Forelimb muscle (tissue), 1 donor: ENCODE measurements at places on chromosomes 1 and 21.

- DNase-seq = no peak
These were observed 1181.9 kb upstream of the PRMT6 start for GRCh38 chr1:105874621-105875020.

DNA sequence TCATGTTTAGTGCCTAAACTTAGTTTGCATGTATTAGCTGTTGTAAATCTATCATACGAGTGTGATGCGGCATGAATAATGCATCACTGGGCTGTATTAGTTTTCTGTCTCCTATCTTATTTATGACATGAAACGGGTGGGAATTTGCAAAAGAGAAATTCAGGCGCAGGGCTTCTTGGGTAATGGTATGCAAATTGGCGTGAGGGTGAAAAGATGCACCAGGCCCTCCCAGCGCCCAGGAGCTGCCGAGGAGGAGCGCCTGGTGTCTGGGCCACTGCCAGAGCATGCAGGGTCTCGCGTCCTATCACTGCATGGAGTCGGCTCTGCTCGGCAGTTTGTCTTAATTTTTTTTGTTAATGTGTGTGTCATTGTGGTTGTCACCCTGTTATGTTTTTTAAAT is 82.9 kb upstream of the ACTL8 start:
- DNase-seq = no peak

DNA sequence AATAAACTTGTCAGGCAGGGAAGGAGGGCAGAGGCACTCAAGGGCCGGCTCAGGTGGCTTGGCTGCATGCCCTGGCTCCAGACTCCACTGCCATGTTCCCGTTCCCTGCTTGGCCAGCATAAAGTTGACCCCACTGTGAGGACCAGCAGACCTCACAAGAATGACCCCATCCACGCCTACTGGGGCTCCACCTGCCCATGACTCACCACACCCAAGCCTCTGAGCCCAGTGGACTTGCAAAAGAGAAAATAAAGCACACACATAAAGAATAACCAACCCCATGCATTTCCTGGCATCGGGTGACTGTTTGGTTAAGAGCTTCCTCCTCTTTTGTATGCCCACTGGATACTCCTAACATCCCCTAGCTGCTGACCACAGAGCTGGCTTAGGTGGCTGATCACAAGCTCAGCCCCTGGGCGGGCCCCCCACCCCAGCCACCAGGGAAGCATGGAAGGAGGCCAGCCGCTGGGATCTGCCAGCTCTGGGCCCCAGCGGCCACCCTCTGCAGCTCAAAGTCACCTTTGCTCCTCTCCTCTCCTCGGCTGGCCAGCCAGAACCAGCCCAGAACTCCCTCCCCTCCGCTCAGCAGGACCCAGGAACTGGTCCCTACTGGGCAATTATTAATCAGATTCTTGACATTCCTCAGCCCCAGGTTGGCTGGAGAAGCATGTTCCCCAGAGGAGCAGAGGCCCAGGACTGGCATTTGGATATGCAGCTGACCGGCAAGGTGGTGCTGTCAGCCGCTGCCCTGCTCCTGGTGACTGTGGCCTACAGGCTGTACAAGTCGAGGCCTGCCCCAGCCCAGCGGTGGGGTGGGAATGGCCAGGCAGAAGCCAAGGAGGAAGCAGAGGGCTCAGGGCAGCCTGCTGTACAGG is at the start of gene KLHDC7A:
Gene KLHDC7A, plus strand, starts transcription at position 616 of the 875 bp plus-strand sequence. Its CDS starts 52 bp downstream, at position 668.
- no peak for DNase-seq

- no peak for DNase-seq
These were observed 112.4 kb downstream of the DAB1 start for GRCh38 chr1:57311411-57311810.

DNA sequence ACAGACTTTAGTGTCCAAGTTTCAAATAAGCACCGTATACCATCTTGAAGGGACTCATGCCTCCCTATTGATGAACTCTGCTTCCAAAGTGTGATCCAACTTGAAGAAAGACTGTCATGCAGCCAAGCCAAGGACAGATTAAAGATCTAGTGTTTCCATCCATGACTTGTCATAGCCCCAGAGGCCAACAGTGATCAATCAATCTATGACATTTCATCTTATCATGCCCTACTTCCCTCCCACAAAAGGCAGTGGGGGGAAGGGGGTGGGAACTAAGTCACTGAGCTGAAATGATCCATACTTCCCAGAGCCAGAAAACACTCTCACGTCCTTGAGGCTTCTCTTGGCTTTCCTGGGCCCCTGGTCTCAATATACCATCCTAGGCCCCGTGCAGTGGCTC is 4.0 kb downstream of the SERPINC1 start:
- no peak for DNase-seq

DNA sequence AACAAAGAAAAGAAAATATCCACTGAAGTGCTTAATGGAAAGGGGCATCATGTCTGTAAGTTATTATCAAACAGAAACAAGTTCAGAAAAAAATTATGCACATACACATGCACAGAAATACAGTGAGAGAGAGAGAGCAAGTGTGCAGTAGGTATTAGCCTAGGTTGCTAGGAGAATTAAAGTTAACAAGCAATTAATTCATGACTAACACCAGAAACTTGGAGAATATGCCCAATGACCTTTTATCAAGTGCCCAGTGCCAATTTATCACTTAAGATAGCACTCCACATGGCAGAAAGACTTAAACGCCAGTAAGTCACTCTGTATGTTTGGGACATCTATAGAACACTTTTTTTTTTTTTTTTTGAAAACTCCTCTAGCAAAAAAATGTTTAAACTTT is 56.2 kb upstream of the SLC16A1 start:
- no peak for DNase-seq

DNA sequence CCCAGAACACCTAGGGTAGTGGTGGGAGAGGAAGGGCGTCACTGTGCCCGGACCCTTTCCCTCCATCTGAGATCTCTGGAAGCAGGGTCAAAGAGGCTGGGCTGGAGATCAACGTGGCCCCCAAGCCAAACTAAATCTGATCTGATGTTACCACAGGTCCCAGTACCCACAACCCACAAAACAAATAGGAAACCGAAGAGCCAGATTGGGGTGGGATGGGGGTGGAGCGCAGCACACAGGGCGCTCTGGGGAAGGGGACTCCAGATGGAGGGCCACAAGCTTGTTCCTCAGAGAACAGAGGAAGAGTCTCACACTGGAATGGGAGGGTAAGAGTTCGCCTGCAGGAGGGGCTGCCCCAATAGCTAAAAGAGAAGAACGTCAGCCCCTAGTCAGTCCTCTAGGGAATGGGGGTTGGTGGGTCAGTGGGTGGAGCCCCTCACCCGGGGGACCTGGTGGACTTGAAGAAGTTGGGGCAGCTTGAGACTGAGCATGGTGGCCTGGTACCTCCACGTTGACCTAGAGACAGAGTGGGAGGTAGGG is 1.5 kb downstream of the PAQR6 start:
- DNase-seq = no peak

DNA sequence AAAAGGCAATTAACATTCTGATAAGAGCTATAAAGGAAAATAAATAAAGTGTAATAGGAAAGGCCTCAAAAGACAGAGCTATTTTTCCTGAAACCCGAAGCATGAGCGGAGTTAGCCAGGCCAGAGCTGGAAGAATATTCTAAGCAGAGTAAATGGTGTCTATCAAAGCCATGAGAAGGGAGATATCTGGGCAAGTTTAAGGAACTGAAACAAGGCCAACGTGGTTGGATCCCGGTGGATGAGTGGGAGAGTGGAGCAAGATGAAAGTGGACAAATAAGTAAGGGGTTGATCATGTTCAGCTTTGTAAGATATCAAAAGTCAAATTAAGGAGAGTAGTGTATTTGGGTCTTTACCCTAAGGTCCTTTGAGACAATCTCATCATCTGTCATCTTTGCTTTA is 234.0 kb downstream of the TM2D1 start:
- DNase-seq = no peak

- no peak for DNase-seq
These were observed 45.2 kb downstream of the CLEC20A start for GRCh38 chr1:178451529-178451928.

DNA sequence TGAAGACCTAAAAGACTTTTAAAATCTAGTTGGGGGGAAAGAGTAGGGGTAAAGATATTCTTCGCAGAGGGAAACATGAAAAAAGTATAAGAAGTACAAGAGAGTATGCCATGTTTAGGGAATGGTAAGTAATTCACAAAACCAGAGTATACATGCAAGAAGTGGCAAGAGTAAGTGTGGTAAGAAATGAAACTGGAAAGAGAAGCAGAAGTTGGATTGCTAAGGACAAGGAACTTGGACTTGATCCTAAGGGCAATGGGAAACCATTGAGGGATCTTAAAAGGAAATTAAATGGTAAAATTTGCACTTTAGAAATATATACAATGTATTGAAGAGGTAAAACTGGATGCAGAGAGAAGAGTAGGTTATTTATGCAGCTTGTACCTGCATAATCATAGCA is 9.2 kb upstream of the ZNF644 start:
- DNase-seq = no peak

- DNase-seq = no peak
These were observed 67.9 kb downstream of the SLC44A5 start for GRCh38 chr1:75542818-75543570.

GRCh38 chr1:248229360-248229908 is 1.8 kb upstream of the OR2M4 start:
- DNase-seq = no peak

GRCh38 chr21:45319461-45320211 is 31.9 kb upstream of the POFUT2 start:
- DNase-seq = no peak

DNA sequence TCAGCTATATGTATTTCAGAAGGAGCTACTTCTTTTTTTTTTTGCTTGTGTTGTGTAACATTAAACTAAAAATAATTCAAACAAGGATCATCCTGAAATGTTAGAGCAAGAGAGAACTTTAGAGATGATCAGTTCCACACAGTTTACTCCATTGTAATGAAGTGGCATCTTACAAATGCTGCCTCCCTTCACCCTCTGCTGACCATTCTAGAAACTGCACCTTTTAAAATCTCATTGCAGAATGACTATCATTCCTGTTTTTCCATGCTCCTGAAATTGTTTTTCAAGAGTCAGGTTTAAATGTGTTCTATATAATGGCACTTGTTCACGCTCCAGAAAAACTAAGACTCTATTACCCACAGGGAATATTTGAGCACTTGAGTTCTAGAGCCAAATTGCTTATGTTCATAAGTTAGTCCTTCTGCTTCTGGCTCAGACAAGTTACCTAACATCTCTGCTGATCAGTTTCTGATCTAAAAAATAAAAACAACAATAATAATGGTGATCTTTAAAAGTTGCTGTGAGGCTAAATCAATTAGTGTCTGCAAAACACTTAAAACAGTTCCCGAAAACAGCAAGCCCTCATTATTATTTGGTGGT is 21.5 kb upstream of the SLC44A5 start:
- no peak for DNase-seq

DNA sequence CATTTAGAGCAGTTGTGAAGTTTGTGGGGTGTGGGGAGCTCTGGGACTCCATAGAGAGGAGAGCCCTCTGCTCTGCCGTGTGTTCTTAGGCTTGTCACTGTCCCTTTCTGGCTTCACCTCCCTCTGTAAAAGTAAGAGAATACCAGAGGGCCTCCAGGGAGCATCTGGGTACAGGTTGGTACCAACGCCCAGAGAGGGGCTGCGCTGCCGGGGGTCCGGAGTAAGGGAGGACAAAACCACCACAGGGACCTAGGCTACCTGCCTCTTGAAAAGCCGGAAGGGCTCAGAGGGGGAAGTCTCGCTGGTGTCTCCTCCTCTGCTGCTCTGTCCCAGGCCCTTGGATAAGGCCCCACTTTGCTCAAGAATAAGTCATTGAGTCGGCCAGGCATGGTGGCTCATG is 3.1 kb upstream of the TINAGL1 start:
- DNase-seq = no peak

GRCh38 chr1:118563981-118564951 is 379.2 kb upstream of the SPAG17 start:
- no peak for DNase-seq

DNA sequence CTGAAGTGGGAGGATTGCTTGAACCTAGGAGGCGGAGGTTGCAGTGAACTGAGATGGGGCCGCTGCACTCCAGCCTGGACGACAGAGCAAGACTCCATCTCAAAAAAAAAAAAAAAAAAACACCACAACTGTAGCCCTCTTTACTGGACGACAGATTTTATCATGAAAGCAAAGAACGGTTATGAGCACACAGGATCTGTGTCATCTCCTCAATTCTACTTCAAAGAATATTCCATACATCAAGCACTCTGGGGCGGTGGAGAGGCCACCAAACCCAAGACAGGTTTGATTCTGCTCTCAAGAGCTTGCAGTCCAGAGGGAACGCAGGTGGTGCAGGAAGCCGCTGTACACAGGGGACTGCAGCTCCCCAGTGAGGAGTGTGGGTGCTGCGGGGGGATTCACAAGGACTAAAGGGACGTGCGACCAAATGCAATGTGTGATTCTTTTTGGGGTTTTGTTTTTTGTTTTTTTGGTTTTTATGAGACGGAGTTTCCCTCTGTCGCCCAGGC is 110.1 kb downstream of the SPSB1 start:
- DNase-seq = no peak

GRCh38 chr1:22104094-22104493 is 38.8 kb downstream of the WNT4 start:
- no peak for DNase-seq

DNA sequence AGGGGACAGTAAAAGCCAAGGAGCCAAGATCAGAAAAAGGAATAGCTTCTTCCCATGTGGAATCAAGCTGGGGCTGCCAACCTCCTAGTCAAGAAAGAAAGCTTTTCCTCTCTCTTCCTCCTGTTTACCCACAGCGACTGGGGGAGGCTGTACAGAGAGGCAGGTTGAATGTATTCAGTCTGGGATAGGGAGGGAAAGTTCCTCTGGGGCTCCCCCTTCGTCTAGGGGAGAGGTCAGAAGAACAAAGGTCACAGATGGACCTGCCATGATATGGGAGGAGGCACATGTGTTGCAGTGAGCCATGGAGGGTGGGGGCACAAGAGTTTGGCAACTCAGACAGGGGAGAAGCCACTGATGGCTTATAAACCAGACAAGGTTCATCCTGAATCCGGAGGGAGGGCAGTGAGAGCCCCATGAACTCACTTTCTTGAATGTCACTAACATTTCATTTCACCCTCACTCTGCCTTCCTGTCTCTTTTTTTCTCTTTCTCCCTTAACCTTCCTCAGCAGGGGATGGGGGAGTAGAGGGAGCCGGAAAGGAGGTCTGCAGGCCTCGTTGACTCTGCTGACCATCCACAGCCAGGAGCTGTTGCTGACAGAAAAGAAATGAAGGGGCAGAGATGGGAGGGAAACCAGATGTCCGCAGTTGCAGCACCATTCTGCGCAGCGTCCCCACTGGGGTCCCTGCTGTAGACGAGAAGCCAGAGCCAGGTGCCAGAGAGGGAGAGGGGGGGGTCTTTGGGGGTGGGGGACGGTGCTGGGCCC is 61.1 kb downstream of the PLXNA2 start:
- no peak for DNase-seq

- DNase-seq = no peak
These were observed 51.6 kb downstream of the ZMYM4 start for GRCh38 chr1:35319988-35320713.

- no peak for DNase-seq
These were observed 248.0 kb upstream of the FOXD3 start for GRCh38 chr1:63074321-63074720.
